WTC11 (cell line): ENCODE measurements at places on chromosomes 1 and 21. TPM values are rescaled to one million over a fixed set of nuclear protein-coding genes. Genes with fewer than 3 reads are reported as not detected.

The RXFP4 gene
- not detected in 3 replicates for total RNA-seq

The INSRR gene
- total RNA-seq = 0.05 to 0.11 TPM in 2 of 3 replicates, not detected in the other

DNA sequence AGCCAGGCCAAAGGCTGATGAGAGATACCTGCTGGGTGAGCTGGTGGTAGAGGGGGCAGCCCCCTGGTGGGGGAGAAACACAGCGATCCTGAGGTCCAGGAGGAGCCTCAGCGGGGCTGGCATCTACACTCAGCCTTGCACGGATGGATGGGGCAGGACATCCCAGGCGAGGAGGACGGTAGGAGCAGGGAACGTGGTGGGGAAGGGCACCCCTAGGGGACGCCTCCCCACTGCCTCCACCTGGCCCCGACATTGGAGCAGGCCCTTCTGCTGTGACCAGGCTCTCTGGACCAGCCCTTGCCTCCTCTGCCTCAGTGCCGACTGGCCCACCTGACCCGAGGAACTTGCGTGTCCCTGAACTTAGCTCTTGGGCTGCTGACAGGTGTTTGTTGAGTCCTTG is 6.4 kb upstream of the MMEL1 start:
- peaks cover 40% of the 10 kb centered on the region for H3K27me3 ChIP-seq
- DNase-seq = no peak
- no peak overlapping the region for H3K27ac ChIP-seq
- H3K36me3 ChIP-seq = peaks cover 12% of the 10 kb centered on the region
- H3K4me3 ChIP-seq = no peak overlapping the region
- H3K4me1 ChIP-seq = no peaks in the 10 kb centered on the region; the same call in 1 of the 2 replicates

DNA sequence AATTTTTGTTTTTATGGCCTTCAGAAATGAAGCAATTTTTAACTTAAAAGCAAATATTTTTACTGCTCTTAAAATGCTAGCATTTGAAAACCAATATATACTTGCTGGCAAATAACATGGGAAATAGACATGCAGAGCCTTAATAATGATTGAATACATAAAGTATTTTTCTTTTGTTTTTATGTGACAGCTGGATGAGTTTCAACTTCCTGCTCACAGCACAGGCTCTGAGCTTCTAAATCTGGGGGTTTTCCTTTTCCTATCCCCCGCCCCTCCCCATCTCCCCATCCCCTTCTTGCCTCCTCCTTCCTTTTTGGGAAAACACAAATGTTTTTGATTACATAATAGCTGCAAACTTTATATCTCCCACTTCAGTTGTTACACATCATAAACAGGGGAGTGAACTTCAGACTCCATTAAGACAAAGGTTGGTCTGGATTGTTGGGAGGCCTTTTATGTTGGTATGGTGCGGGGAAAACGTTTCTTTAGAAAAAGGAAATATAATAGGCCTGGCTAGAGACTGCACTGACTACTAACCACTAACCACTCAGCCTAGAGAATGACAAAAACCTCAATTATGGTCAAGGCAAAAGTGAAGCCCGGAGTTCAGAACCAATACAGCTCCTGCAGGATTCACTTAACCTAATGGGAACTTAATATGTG is 116.1 kb upstream of the GORAB start:
- H3K27ac ChIP-seq = no peak overlapping the region
- H3K4me3 ChIP-seq = no peak overlapping the region

- peak overlapping the region; percentile 86 for H3K4me3 ChIP-seq
- peaks cover 25% of the 10 kb centered on the region for H3K4me1 ChIP-seq
- H3K36me3 ChIP-seq = no peaks in the 10 kb centered on the region
- peak overlapping the region; percentile 43 for H3K27ac ChIP-seq
- H3K27me3 ChIP-seq = no peaks in the 10 kb centered on the region
- DNase-seq = no peak
Observed at GRCh38 chr1:52554756-52555155, 1.9 kb upstream of the TUT4 start.

- H3K4me3 ChIP-seq = no peak overlapping the region
- no peaks in the 10 kb centered on the region for H3K27me3 ChIP-seq
- peaks cover 35% of the 10 kb centered on the region for H3K4me1 ChIP-seq
- no peak overlapping the region for H3K27ac ChIP-seq
- no peak for DNase-seq
Observed at GRCh38 chr1:64047549-64047996, 155.8 kb upstream of the UBE2U start.

The B3GALT2 gene
- 0.05 TPM in 1 of 3 replicates, not detected in the others for total RNA-seq

- H3K27ac ChIP-seq = no peak overlapping the region
- H3K4me1 ChIP-seq = no peaks in the 10 kb centered on the region
- peaks cover 63% of the 10 kb centered on the region for H3K27me3 ChIP-seq
Observed at GRCh38 chr1:161440312-161440894, 64.9 kb upstream of the FCGR2A start.

DNA sequence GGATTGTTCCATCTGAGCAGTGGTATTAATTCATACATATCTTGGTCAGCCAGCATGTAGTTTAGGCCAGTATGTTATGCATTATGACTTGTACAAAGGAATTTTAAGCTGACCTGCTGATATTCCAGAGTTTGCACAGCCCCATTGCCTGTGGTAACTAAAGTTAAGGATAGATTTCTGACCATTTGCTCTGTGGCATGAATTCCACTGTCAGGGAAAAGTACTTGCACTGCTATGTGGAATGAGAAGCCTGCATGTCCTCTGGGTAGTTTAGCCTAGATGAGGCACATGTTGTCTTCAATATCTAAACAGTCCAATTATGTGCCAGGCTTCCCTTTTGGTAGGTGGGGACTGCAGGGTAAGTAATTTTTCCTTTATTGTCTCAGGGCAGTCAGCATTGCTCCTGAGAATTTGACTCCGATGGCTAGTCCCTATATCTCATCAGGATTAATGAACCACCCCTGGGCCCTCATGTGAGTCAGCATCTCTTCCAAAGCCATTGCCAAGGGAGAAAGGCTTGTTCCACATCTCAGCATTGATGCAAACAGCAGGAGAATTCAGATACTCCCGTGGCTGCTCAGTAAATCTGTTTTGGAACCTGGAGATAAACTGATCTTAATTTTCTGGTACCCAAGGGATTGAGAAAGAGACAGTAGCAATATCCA is 30.2 kb downstream of the NEK7 start:
- H3K36me3 ChIP-seq = no peaks in the 10 kb centered on the region
- H3K4me1 ChIP-seq = 0 out of 2 replicates have a peak, but pooled peaks cover 3% of the 10 kb centered on the region
- no peak overlapping the region for H3K27ac ChIP-seq
- DNase-seq = no peak
- no peak overlapping the region for H3K4me3 ChIP-seq

The OR2T6 gene
- total RNA-seq = not detected in 3 replicates

The DIO1 gene
- 0.23 TPM in 1 of 3 replicates, not detected in the others for total RNA-seq

The RHD gene
- total RNA-seq = not detected in 3 replicates

DNA sequence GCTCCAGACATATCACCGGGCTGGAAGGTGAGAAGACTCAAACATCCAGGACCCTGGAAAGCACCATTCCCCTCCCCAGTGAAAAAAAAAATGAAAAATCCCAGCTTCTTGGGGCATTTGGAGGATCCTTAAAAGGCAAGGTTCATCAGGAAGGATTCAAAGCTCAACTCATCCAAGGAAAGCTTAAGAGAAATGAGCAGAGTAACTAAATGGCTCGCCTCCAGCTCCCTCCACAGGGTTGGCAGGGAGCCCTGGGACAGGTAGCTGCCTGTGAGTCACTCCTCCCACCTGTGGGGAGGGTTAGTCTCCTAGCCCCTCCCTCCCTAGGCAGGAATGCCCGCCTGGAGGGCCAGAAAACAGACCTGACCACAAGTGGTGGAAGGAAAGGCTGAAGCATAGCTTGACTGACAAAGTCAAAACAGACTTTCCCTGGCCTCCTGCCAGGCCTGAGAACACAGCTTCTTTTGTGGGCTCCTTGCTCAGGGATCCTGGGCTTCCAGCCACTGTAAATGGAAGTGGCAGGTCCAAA is 712 bp upstream of the LAMB3 start:
- DNase-seq = peak; percentile 72
- H3K4me1 ChIP-seq = peaks cover 24% of the 10 kb centered on the region
- H3K27ac ChIP-seq = no peak overlapping the region
- H3K27me3 ChIP-seq = no peaks in the 10 kb centered on the region
- H3K36me3 ChIP-seq = no peaks in the 10 kb centered on the region
- no peak overlapping the region for H3K4me3 ChIP-seq

- H3K27me3 ChIP-seq = peaks cover 78% of the 10 kb centered on the region
- peaks cover 79% of the 10 kb centered on the region for H3K36me3 ChIP-seq
- H3K4me3 ChIP-seq = no peak overlapping the region
- no peak for DNase-seq
- H3K4me1 ChIP-seq = peaks cover 7% of the 10 kb centered on the region
Observed at GRCh38 chr1:167770127-167770526, 48.3 kb downstream of the MPZL1 start.

- H3K4me3 ChIP-seq = peak overlapping the region; percentile 26
- DNase-seq = peak; percentile 61
- H3K36me3 ChIP-seq = no peaks in the 10 kb centered on the region
- peaks cover 34% of the 10 kb centered on the region for H3K4me1 ChIP-seq
Observed at GRCh38 chr1:119631433-119632102, 16.5 kb downstream of the ZNF697 start.

DNA sequence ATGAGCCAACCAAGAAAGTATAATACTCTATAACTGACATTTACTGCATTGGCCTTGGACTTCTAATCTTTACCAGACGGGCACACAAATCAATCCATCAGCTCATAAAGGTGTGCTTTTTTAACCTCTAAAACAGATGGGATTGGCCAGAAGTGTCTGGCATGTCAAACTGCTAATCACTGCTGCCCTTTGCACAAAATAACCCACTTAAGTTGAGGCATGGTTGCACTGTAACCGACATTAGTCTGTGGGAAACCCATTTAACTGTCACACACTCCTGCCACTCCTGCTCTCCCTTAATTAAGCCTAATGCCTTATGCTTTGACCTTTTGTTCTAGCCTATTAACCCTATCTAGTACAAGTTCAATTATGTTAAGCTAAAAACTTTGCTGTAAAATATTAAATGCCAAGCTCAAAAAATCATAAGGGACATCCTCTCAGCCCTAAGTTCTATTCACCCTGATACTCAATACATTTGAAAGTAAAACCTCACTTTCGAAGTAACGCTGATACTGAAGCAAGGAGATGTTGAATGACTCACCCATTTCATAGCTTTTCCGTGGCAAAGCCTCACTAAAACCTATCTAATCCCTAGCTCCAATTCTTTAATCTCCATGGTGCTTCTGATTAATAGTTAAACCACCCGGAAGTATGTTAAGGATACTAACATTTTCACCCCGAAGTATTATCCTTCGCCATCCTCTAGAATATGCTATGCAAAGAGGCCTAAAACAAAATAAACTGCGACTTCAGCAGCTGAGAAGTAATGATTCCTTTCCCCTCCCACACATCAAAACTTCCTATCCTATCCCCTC is 12.9 kb downstream of the NRIP1 start:
- no peak overlapping the region for H3K4me3 ChIP-seq
- DNase-seq = no peak
- 0 out of 2 replicates have a peak overlapping the region, but pooled peaks have one; percentile 94 for H3K27ac ChIP-seq
- H3K27me3 ChIP-seq = no peaks in the 10 kb centered on the region
- 0 out of 2 replicates have a peak, but pooled peaks cover 2% of the 10 kb centered on the region for H3K36me3 ChIP-seq

DNA sequence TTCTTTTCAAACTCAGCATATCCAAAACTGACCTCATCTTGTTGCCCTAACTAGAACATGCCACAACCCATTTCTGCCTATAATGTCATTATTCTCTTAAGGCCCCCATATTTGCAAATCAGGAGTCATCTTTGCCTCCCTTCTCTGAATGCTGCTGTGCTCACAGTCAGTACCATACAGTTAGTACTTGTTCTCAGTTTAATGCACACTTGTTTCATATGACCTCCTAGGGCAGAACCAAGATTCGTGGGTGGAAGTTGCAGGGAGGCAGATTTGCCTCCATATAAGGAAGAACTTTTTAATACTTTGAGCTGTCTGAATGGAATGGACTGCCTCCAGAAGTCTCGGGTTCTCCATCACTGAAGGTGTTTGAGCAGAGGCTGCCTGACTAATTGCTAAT is 9.2 kb downstream of the CAP1 start:
- peaks cover 8% of the 10 kb centered on the region for H3K36me3 ChIP-seq
- DNase-seq = no peak
- peaks cover 15% of the 10 kb centered on the region for H3K4me1 ChIP-seq
- no peak overlapping the region for H3K4me3 ChIP-seq
- H3K27me3 ChIP-seq = no peaks in the 10 kb centered on the region

- H3K27ac ChIP-seq = 0 out of 2 replicates have a peak overlapping the region, but pooled peaks have one; percentile 53
- 0 out of 2 replicates have a peak, but pooled peaks cover 2% of the 10 kb centered on the region for H3K4me1 ChIP-seq
- no peak for DNase-seq
- H3K36me3 ChIP-seq = peaks cover 52% of the 10 kb centered on the region
- no peak overlapping the region for H3K4me3 ChIP-seq
Observed at GRCh38 chr1:8359617-8360481, 41.9 kb downstream of the SLC45A1 start.

- H3K36me3 ChIP-seq = no peaks in the 10 kb centered on the region
- H3K4me3 ChIP-seq = peak overlapping the region; percentile 71
- peaks cover 43% of the 10 kb centered on the region for H3K27me3 ChIP-seq
- no peak for DNase-seq
Observed at GRCh38 chr1:24318615-24319311, 394 bp upstream of the GRHL3 start.

DNA sequence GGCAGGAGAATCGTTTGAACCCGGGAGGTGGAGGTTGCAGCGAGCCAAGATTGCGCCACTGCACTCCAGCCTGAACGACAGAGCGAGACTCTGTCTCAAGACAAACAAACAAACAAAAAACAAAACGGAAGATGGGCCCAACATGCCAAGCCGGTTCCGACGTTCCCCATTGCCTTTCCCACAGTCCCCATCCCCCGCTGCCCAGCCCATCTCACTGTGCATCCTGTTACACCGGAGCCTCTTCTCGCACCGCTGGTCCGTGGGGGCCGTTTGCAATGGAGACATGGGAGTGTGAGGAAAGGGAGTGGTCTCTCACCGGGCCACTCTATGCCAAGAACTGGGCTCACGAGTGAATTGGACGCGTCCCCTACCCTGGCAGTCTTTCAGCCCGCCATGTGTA is 1.3 kb upstream of the CFAP74 start:
- H3K4me3 ChIP-seq = no peak overlapping the region
- DNase-seq = no peak
- H3K4me1 ChIP-seq = no peaks in the 10 kb centered on the region
- H3K36me3 ChIP-seq = no peaks in the 10 kb centered on the region

The CYP4Z1 gene
- total RNA-seq = not detected in 3 replicates

GRCh38 chr1:1421907-1422464 is 910 bp upstream of the ANKRD65 start:
- H3K4me3 ChIP-seq = no peak overlapping the region
- peak overlapping the region; percentile 68 for H3K27ac ChIP-seq
- no peak for DNase-seq
- peaks cover 2% of the 10 kb centered on the region; the same call in 1 of the 2 replicates for H3K27me3 ChIP-seq
